Stimulated activated CD8-positive, alpha-beta memory T cell treated with anti-CD3 and anti-CD28 coated beads, Interleukin-2, amount 100 ng/mL, for 1 hour (primary cell): ENCODE measurements at places on chromosomes 12 and 14.

- DNase-seq = no peak
Observed at GRCh38 chr14:85233756-85234155, 296.2 kb upstream of the FLRT2 start.

DNA sequence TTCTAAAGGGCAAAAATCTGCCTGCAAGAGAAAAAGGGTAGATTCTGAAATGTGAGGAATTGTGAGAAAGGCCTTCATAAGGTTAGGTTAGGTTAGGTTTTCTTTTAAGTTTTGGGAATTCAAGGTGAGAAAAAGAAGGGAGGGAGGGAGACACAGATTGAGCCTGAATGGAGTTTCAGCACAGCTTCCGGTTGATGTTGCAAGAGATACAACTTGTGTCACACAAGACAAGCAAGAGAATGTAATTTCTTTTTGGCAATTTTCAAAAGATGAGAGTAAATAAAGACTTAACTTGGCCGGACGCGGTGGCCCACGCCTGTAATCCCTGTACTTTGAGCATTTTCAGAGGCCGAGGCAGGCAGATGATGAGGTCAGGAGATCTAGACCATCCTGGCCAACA is 63.8 kb downstream of the CPSF2 start:
- DNase-seq = no peak

GRCh38 chr14:72605096-72605920 is 288.6 kb downstream of the DPF3 start:
- no peak for DNase-seq

DNA sequence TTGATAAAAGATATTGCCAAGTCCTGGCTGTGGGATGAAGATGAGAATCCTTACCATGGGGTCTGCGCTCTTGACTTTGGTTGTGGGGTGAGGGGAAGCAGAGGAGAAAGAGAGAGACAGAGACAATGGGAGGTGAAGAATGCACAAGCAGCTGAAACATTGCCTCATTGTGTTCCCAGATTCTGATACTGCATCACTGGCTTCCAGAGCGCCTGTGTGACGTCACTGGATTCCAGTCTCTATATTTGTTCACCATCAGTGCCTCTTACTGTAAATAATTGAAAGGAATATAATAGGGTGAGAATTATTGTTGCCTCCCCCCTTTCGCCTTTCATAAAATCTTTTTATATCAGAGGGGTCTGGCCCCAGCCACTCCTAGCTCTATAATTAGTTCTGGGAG is 188.9 kb upstream of the NTF3 start:
- no peak for DNase-seq

- DNase-seq = no peak
Observed at GRCh38 chr12:25745281-25745680, 192.2 kb upstream of the LMNTD1 start.
